ENCODE measurements at places on chromosomes 7 and 10.

DNA sequence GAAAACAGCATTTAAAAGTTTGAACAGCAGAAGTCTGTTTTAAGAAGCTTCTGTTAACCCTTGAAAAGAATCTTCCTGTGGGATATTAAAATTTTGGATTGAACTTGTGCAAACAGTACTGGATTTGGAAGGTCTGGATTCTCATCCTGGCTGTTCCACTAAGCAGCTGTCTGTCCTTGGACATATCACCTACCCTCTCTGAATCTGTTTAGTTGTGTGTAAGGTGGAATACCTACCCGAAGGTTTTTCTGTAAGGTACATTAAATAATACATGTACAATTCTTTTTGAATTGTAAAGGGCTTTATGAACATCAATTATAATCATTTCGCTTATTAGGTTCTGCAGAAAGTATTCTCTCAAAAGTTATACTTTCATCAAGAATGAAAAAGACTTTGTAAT lies 2.2 kb downstream of the PDCD4 start:
- H3K27ac ChIP-seq, result peak overlapping the region; percentile 99
- peaks cover 45% of the 10 kb centered on the region for H3K4me1 ChIP-seq
- no peaks in the 10 kb centered on the region for H3K27me3 ChIP-seq
- DNase-seq, result no peak

- no peak within 1 kb of the TSS for H3K27ac ChIP-seq
- H3K4me3 ChIP-seq, result no peak within 1 kb of the TSS
- no peaks in the 10 kb centered on the region for H3K27me3 ChIP-seq
- no peaks in the 10 kb centered on the region for H3K36me3 ChIP-seq
- no peaks in the 10 kb centered on the region for H3K4me1 ChIP-seq
Observed at GRCh38 chr7:151186640-151187408, at the start of gene ASB10. TSS of gene ASB10 (minus strand) at chr7:151187250. CDS start at chr7:151187130, 120 bp downstream.

DNA sequence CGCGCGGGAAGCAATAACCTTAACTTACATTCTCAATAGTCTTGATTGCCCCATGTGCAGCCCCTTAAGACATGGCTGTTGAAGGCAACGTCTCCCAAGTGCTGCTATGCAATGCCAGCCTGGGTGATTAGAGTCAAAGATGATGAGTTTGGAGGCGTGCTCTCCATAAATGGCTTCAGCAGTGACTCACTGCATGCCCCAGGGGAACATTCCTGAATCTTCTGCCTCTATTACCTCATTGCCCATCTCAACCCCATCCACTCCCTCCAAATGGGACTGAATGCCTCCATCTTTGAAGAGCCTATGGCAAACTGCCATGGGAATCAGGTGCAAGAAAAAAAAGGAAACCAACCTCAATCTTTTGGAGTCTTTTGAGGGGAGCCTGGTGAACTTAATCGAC lies 282.8 kb downstream of the SNX10 start:
- H3K4me3 ChIP-seq, result no peak overlapping the region
- H3K4me1 ChIP-seq, result no peaks in the 10 kb centered on the region
- no peak overlapping the region for H3K27ac ChIP-seq
- no peak for DNase-seq
- H3K27me3 ChIP-seq, result no peaks in the 10 kb centered on the region

DNA sequence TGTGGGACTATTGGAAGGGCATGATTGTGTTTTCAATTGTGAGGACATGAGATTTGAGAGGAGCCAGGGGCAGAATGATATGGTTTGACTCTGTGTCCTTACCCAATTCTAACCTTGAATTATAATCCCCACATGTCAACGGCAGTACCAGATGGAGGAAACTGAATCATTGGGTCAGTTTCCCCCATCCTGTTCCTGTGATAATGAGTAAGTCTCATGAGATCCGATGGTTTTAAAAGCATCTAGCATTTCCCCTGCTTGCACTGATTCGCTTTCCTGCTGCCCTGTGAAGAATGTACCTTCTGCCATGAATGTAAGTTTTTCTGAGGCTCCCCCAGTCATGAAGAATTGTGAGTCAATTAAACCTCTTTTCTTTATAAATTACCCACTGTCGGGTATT lies 1367.1 kb downstream of the XPNPEP1 start:
- H3K4me3 ChIP-seq, result no peak overlapping the region
- no peaks in the 10 kb centered on the region for H3K36me3 ChIP-seq

GRCh38 chr7:3134745-3135144 lies 91.1 kb upstream of the CARD11 start:
- H3K27me3 ChIP-seq, result no peaks in the 10 kb centered on the region
- no peak overlapping the region for H3K4me3 ChIP-seq
- H3K27ac ChIP-seq, result no peak overlapping the region
- H3K36me3 ChIP-seq, result no peaks in the 10 kb centered on the region
- H3K4me1 ChIP-seq, result no peaks in the 10 kb centered on the region

DNA sequence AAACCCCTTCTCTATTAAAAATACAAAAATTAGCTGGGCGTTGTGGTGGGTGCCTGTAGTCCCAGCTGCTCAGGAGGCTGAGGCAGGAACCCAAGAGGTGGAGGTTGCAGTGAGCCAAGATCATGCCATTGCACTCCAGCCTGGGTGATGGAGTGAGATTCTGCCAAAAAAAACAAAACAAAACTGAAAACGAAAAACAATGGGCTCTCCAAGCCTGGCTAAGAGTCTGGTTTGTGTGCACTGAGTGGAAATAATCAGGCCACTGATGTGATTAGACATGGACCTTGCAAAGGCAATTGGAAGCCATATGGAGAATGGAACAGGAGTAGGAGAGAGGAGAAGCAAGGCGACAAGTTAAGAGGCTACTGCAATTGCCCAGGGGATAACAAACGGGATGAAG lies 60.1 kb upstream of the GSDME start:
- no peak overlapping the region for H3K27ac ChIP-seq
- peaks cover 13% of the 10 kb centered on the region for H3K4me1 ChIP-seq
- no peak overlapping the region for H3K4me3 ChIP-seq
- H3K36me3 ChIP-seq, result no peaks in the 10 kb centered on the region

GRCh38 chr10:5448333-5449001 lies 36.1 kb downstream of the NET1 start:
- peak overlapping the region; percentile 84 for H3K27ac ChIP-seq
- H3K27me3 ChIP-seq, result no peaks in the 10 kb centered on the region
- no peak for DNase-seq
- peak overlapping the region; percentile 63 for H3K4me3 ChIP-seq

DNA sequence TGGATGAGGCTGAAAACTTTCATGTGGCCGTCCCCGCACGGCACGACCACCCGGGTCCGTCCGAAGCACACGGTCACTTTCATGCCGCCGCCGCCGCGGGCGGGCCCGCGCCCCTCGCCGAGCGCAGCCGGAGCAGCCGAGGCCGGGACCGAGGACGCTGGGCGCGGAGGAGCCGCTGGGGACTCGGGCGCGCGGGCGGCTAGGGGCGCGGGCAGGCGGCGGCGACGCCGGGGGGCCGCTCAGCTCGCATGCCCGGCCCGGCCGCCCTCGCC lies 247 bp downstream of the PARD3 start:
- DNase-seq, result no peak
- peaks cover 48% of the 10 kb centered on the region for H3K4me1 ChIP-seq
- peak overlapping the region; percentile 95 for H3K27ac ChIP-seq

- no peak overlapping the region for H3K4me3 ChIP-seq
- H3K27ac ChIP-seq, result no peak overlapping the region
- DNase-seq, result no peak
- H3K36me3 ChIP-seq, result no peaks in the 10 kb centered on the region
- H3K27me3 ChIP-seq, result no peaks in the 10 kb centered on the region
Observed at GRCh38 chr10:131282961-131283360, 28.6 kb downstream of the TCERG1L start.

- H3K27me3 ChIP-seq, result no peaks in the 10 kb centered on the region
- no peaks in the 10 kb centered on the region for H3K4me1 ChIP-seq
- H3K36me3 ChIP-seq, result peaks cover 83% of the 10 kb centered on the region
- peak; percentile 33 for DNase-seq
- H3K4me3 ChIP-seq, result no peak overlapping the region
Observed at GRCh38 chr10:73759512-73760115, 15.4 kb downstream of the SEC24C start.

DNA sequence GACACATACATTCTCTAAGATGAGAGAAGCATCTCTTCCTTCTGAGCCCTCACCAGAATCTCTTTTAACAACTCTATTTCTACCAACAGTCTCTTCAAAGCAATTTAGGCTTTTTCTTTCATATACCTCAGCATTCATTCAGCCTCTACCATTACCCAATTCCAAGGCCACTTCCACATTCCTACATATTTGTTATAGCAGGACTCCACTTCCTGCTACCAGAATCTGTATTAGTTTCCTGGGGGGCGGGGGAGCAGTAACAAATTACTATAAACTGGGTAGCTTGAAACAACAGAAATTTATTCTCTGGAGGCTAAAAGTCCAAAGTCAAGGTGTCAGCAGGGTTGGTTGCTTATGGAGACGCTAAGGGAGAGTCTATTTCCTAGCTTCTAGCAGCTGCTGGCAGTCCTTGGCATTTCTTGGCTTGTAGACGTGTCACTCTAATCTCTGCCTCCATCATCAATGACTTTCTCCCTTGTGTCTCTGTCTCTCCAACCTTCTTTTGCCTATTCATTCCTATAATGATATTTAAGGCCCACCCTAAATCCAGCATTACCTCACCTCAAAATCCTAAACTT lies 7.4 kb downstream of the PRPS1L1 start:
- no peaks in the 10 kb centered on the region for H3K36me3 ChIP-seq
- H3K27ac ChIP-seq, result no peak overlapping the region
- no peak for DNase-seq
- H3K27me3 ChIP-seq, result no peaks in the 10 kb centered on the region

DNA sequence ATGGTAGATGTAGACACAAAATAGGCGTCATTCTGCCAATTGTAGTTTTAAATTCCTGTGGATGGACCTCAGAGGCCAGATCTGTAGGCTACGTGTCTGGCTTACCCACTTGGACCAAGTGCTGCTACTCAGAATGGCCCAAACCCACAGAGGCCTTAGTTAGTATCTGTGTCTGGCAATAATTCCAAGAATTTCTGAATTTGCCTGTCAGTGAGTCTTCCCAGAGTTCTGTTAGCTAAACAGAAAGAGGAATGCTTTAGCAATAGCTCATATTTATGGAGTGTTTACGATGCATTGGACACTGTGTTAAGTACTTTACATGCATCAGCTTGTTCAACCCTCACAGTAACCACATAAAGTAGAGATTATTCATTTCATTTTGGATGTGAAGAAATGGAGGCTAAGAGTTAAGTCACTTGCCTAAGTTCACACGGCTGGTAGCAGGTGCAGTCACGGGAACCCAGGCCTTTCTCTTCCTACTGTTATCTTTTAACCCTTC lies 231.8 kb downstream of the PTEN start:
- no peaks in the 10 kb centered on the region for H3K27me3 ChIP-seq
- no peak for DNase-seq
- H3K36me3 ChIP-seq, result no peaks in the 10 kb centered on the region
- peaks cover 17% of the 10 kb centered on the region for H3K4me1 ChIP-seq
- H3K27ac ChIP-seq, result peak overlapping the region; percentile 61

DNA sequence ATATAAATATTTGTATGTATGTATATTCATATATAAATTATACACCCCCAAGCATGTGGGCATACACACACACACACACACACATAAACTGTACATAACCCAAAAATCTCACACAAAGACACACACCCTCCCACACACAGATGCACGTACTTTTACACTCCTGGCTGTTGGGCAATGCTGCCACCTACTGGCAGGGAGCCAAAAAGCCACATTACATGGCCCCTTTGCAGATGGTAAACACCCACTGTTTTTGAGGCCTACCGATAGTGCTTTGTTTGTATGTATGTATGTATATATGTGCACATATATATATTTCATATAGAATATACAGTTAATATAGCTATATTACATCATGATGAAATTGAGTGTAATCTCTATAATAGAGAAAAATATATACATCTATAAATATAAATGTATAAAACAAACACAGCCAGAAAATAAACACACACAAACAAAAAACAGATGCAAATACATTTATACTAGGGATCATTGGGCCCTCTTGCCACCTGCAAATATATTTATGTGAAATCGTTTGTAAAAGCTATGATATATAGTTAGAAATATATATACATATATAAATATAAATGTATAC lies 120.1 kb upstream of the ACBD5 start:
- no peaks in the 10 kb centered on the region for H3K4me1 ChIP-seq
- DNase-seq, result peak; percentile 86
- no peak overlapping the region for H3K27ac ChIP-seq
- no peaks in the 10 kb centered on the region for H3K27me3 ChIP-seq

DNA sequence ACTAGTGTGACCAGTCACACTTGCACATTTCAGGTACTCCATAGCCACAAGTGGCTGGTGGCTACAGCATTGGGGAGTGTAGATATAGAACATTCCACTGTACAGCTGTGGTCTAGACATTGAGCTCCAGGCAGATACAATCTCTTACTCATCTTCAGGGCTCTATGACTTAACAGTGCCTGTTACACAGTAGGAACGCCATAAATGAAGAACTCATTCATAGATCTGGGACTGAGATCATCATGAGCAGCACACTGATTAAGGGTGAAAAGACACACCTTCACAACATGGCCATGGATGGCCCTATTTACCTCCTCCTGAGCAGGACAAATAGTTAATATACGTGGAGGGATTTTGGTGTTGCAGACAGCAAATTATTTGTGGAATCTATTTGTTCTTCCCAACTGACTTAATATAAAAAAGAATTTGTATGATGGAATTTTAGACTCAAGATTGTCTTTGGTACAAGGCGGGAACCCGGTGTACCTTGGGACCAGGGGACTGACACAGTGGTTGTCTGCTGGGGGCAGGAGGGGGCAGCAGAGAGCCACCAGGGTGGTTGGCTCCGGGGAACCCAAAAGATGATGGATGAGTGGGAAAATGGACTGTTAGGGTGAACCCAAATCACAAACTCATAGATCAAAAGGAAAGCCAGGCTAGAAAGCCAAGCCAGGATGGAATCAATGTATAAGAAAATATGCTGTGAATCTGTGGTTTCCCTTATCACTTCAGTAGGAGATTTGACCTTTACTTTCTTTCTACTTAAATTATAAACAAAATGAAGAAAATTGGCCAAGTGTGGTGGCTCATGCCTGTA lies 24.3 kb upstream of the CPA2 start:
- H3K36me3 ChIP-seq, result no peaks in the 10 kb centered on the region
- no peaks in the 10 kb centered on the region for H3K27me3 ChIP-seq
- no peak overlapping the region for H3K27ac ChIP-seq
- no peak overlapping the region for H3K4me3 ChIP-seq

- H3K27me3 ChIP-seq, result no peaks in the 10 kb centered on the region
- no peaks in the 10 kb centered on the region for H3K36me3 ChIP-seq
- DNase-seq, result no peak
- no peaks in the 10 kb centered on the region for H3K4me1 ChIP-seq
Observed at GRCh38 chr7:33814936-33815335, 90.4 kb upstream of the BMPER start.

- H3K4me3 ChIP-seq, result no peak overlapping the region
- no peak overlapping the region for H3K27ac ChIP-seq
- H3K36me3 ChIP-seq, result no peaks in the 10 kb centered on the region
- DNase-seq, result no peak
- no peaks in the 10 kb centered on the region for H3K4me1 ChIP-seq
Observed at GRCh38 chr7:8436965-8437364, 3.6 kb downstream of the NXPH1 start.
